ENCODE measurements at places on chromosomes 2 and 18.
A peak's percentile ranks its signal among the peaks of the same experiment; 100 is the strongest.

- DNase-seq = no peak
Measured at GRCh38 chr18:73691118-73691517, 456.5 kb downstream of the FBXO15 start.

DNA sequence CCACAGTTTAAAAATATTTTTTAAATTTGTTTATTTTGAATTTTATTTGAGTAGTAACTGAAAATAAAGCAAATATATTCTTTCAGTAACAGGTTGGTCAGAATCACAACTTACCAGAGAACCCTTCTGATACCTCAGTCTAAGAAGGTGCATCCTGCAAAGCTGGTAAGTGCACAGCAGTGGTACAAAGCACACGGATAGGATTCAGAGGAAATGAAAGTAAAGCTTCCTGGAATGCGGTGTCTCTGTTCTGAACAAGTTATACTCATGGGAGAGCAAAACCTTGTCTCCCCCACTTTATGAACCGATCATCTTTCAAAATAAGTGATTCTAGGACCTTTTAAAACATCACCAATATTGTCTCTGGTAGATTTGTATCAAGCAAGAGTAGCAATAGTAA is 398.3 kb downstream of the TMX3 start:
- DNase-seq = no peak

GRCh38 chr2:169738566-169739229 is 5.1 kb downstream of the KLHL23 start:
- DNase-seq = no peak

GRCh38 chr2:31831585-31831984 is 179.2 kb downstream of the MEMO1 start:
- DNase-seq = no peak

DNA sequence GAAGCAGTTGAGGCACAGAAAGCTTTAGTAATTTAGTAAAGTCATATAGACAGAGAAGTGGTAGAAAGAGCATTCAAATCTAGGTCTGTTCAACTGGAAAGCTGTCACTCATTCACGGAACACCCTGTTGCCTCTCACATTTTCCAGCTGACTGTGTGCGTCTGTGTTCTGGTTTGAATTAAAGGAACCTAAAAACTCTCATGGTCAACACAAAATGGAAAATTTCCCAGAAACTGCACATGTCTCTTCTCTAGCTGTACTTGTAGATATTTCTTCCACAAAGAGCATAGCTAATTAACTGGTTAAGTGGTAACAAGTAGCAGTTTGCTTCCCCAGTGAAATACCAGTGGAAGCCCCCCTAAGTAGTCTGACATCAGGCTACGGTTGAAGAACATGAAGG is 390.8 kb downstream of the TGIF1 start:
- DNase-seq = no peak

DNA sequence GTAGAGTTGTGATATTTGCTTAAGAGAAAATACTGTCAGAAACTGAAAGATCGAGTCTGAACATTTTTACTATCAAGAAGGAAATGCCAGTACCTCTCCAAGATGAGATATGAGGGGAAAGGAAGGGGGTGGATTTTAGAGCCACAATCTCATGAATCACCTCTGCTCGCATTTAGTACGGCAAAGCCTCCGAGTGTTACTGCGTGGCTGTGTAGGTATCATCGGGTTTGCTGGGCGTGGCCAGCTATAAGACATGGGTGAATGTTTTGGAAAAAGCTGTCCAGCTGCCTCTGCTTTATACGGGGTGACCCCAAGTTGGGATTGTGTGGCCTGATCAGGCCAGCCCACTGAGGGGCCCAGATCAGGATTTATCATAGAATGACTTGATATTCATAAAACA is 826.4 kb downstream of the SOCS6 start:
- no peak for DNase-seq

DNA sequence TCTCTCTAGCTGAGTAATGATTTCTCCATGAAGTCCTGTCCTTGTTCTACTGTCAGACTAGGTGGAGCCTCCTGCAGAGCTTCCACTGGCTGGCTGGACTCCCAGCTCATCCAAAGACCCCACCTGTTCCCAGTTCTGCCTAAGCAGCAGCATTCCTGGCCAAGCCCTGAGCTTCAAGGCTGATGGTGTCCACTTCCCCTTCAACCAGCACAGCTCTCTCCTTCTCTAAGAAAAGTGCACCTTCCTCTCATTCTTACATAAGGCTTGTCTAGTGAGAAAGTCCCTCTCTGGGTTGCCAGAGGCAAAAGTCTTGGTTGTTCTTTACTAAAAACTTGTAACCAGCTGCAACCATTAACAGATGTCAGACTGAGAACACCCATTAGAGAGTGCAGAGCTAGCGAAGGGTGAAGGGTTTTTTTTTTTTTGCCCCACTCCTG is 58.9 kb downstream of the CXCR4 start:
- no peak for DNase-seq

- no peak for DNase-seq
Measured at GRCh38 chr18:13745696-13746095, 19.2 kb downstream of the RNMT start.

GRCh38 chr2:102033031-102033749 is 41.4 kb downstream of the IL1R2 start:
- no peak for DNase-seq

- no peak for DNase-seq
Measured at GRCh38 chr2:170950221-170950761, 21.2 kb downstream of the GORASP2 start.

GRCh38 chr2:128756365-128756717 is 437.7 kb upstream of the HS6ST1 start:
- no peak for DNase-seq

- no peak for DNase-seq
Measured at GRCh38 chr2:196286821-196287220, 115.4 kb upstream of the STK17B start.

- DNase-seq = no peak
Measured at GRCh38 chr2:8925411-8925810, 78.1 kb downstream of the MBOAT2 start.

- DNase-seq = peak; percentile 73
Measured at GRCh38 chr2:240201866-240202265, 61.4 kb upstream of the OTOS start.

DNA sequence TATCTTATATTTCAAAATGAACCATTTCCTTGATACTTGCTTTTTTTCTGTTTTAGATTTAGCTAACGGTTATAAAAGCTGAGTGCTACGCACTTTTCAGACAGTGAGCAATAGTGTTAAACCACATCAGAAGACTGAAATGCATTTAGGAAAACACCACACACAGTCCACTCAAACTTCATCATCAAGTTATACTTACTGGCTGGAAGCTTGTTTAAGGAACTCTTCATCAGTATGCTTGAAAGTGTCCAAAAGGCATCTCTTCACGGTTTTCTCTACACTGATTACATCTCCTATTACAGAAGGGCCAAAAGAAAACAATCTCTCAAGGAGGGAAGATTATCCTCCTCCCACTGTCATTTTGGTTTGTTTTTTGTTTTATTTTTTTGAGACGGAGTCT is 19.7 kb downstream of the ILKAP start:
- no peak for DNase-seq

DNA sequence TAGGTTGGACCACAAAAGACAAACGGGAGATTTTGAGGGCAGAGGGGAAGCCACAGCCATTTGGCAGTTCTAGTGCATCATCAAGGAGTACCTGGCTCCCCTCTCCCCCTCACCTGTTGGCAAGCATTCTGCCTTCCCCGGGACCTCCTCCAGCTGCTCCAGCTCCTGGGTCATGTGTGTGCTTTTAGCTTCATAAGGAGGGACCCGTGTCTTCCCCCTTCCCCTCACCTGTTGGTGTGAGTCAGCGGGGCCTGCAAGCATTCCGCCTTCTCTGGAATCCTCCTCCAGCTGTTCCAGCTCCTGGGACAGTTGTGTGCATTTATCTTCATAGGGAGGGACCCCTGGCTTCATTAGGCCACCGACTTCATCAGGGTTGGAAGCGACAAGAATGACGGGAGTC is 58.8 kb downstream of the SPP2 start:
- no peak for DNase-seq

GRCh38 chr2:32384529-32384928 is 27.7 kb downstream of the BIRC6 start:
- DNase-seq = no peak

GRCh38 chr2:120550893-120551446 is 184.7 kb upstream of the GLI2 start:
- no peak for DNase-seq

DNA sequence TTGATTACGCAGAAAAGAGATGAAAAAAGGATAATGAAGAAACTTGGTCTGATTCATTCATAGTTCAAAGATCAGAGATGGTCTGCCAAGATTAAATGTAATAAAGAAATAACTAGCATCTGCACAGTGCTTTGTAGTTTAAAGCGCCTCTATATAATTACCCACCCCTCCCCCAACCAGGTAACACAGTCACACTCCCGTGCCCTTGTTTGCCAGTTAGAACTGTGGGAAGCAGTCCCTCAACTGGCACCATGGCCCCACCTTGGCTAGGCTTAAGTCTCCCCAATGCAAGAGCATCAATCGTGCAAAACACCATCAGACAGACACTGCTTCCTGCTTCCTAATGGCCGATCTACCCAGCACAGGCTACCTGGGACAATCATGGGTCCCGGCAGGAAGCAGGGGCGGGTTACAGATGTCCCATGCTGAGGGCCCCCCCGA is 11.6 kb downstream of the ADCY3 start:
- no peak for DNase-seq

- no peak for DNase-seq
Measured at GRCh38 chr2:231795525-231796327, 9.5 kb downstream of the COPS7B start.

- DNase-seq = no peak
Measured at GRCh38 chr2:197985029-197985638, 180.7 kb downstream of the PLCL1 start.

GRCh38 chr2:40511661-40512213 is 59.8 kb upstream of the SLC8A1 start:
- DNase-seq = no peak

- DNase-seq = no peak
Measured at GRCh38 chr2:99688699-99689098, 198.9 kb upstream of the REV1 start.

- DNase-seq = peak; percentile 21
Measured at GRCh38 chr2:220259662-220260061, 632.2 kb downstream of the SLC4A3 start.

- DNase-seq = no peak
Measured at GRCh38 chr2:44599130-44599529, 237.4 kb downstream of the CAMKMT start.

GRCh38 chr2:15729709-15730544 is 138.3 kb downstream of the DDX1 start:
- no peak for DNase-seq

DNA sequence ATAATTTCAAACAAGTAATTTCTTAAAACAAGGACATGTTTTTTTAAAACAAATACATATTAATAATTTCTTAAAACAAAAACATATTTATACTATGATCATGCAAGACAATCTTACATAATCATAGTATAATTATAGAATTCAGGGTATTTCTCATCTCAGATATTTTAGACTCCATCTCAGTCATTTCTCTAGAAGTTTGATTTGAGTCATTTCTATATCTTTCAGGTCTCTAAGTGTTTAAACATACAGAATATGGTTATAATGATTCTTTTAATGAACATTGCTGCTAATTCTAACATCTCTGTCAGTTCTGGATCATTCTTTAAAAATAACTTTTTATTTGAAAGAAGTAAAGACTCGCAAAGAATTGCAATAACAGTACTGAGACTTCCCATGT is 154.2 kb upstream of the KYNU start:
- DNase-seq = no peak

GRCh38 chr2:189411860-189412259 is 29.4 kb upstream of the WDR75 start:
- DNase-seq = peak; percentile 7

GRCh38 chr2:145197944-145198343 is 678.0 kb upstream of the ZEB2 start:
- DNase-seq = no peak

DNA sequence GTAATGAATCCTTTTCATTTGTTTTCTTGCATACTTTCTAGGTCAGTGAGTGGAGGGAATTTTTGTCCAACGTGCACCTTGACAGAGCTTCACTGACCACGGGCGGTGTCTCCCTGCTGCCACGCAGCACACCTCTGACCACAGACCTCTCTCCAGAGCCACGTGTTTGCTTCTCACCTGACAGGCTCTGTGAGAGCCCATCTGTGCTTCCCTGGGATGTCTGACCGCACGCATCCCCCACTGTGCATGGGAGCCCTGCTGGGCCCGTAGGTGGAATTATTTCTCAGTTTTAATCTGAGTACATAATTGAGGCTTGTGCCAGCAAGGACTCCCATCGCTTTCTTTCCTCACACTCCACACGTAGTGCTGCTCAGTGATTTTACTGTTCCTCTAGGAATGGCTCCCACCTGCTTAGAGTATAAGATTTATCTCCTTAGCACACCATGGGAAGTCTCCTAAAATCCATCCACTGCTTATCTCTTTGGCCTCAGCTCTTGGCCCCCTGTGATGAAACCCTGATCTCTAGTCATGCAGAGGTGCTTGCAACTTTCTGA is 482.6 kb downstream of the TSN start:
- no peak for DNase-seq

DNA sequence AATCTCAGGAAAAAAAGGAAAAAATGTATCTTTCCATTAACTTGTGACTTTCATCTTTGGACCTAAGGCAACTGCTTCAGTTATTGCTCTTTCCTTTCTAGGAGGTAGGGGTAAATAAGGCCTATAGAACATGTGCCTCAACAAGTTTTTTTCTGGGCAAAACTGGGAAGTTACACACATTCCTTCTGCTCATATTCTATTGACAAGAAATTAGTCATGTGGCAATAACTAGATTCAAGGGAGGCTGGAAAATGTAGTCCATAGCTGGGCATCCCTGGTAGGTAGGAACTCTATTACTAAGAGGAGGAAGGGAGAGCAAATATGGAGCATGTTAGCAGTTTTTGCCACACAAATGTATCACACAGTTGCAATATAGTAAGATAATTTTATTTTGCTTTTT is 37.7 kb upstream of the NEMP2 start:
- DNase-seq = no peak

DNA sequence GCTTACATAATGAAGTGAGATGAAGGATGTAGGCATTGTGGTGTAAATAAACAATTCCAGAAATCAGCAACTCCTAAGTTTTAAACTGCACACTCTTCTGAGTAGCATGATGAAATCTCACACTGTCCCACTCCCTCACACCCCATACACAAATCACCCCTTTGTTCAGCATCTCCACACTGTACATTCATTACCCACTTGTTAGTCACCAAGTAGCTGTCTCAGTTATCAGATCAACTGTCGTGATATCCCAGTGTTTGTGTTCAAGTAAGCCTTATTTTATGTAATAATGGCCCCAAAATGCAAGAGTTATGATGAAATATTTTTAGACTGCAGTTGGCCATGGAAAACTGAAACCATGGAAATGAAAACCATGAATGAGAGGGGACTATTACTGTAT is 135.7 kb downstream of the GRB14 start:
- no peak for DNase-seq

GRCh38 chr2:120596191-120596811 is 139.4 kb upstream of the GLI2 start:
- DNase-seq = peak; percentile 65
